ENCODE measurements at places on chromosomes 3 and 15.

- no peak for DNase-seq
Observed at GRCh38 chr15:83977992-83978391, 257.6 kb upstream of the GOLGA6L4 start.

- no peak for DNase-seq
Observed at GRCh38 chr15:38535491-38536200, 29.0 kb downstream of the RASGRP1 start.

GRCh38 chr15:96070636-96071035 is 259.9 kb upstream of the NR2F2 start:
- DNase-seq: no peak

GRCh38 chr3:115503394-115503793 is 119.9 kb upstream of the GAP43 start:
- DNase-seq: no peak

DNA sequence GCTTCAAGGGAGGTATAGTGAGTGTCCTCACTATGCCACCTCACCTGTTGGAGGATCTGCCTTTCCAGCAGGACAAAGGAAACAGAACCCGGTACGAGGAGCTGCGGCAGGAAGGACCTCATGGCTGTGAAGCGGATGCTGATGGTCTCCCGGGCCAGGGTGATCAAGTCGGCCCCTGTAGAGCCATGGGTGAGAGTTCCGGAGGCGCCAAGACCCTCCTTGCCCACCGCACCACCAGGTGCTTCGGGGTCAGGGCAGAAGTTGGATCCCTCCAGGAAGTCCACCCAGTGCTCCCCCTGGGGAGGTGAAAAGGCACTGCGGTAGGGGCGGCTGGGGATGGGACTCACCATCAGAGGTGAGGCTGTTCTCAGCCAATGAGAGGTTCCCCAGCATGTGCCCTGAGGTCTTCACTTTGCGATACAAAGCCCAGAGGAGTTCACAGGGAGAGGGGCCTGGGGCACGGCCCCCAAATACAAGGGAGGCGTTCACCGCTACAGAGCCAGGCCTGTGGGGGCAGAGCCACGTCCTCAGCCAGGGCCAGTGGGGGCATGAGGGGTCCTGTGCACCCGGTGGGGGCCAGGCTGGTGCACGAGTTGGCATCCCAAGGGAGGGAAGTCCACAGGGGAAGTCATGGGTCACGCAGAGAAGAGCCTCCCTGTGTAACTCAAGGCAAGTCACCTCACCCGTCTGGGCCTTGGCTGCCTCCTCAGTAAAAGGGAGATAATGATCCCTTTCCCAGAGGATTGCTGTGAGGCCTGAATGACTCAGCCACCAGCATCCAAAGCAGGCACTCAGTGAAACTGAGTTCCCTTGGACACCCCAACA is 27.7 kb downstream of the C15orf39 start:
- no peak for DNase-seq

GRCh38 chr3:189474944-189475343 is 156.2 kb upstream of the TP63 start:
- DNase-seq: no peak

DNA sequence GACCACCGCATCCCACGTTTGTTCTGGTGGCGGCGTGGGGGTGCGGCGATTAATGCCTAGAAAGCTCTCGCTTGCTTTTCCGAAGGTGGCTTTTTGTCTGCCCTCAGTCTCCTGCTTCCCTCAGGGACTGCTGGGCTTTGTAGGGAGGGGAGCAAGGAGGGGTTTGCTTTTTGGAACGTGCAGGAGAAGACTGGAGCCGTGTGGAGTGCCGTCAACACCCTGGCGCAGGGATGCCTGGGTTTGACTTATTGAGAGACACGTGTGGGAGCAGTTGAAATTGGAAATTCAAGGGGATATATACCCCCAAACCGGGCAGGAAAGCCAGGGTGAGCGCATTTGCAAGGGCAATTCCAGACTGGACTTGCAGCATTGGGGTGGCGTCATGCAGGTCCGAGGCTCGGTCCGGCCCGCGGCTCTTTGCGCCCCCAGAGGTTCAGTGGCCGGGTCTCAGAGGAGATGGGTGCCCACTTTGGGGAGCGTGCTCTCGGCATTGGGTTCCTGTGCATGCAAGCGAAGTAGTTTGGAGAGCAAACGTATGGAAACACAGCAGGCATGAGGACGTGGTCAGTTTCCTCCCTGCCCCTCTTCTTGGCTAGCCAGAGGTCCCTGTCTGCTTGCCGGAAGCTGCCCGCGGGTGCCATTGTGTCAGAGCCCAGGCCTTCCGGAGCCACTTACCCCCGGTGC is 2.1 kb downstream of the EPHB1 start:
- DNase-seq: no peak

DNA sequence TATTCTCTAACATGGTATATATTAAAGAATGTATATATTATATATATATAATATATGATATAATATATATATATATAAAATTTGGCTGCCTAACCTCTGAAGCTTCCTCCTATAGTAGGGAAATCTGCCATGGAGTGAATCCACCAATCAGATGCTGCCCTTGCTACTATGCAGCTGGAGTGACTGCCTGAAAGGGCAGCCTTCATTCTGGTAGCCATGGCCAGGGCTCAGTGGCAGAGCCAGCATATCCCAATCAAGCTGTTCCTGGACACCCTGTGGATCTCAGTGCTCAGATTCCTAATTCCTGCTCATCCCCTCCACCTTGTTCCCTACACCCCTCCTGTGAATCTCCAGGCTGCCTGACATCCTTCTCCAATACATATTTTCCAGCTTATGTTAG is 2.2 kb upstream of the SH3GL3 start:
- no peak for DNase-seq

DNA sequence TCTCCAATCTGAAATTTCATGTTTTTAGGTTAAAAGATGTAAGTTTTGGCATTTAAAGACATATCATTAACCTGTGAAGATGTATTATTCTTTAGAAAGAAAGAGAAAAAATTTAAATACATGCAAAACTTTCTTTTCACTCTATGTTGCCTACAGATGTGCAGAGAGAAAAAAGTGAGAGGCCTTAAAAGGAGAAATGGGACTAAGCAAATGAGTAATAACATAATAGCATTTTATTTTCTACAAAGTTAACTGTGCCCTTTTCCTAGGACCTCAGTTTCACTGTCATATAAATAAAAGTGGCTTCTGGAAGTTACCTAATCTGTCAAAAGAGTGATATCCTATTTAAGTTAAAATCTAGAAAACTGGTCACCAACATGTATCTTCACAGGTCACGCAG is 16.1 kb downstream of the DAZL start:
- DNase-seq: no peak

DNA sequence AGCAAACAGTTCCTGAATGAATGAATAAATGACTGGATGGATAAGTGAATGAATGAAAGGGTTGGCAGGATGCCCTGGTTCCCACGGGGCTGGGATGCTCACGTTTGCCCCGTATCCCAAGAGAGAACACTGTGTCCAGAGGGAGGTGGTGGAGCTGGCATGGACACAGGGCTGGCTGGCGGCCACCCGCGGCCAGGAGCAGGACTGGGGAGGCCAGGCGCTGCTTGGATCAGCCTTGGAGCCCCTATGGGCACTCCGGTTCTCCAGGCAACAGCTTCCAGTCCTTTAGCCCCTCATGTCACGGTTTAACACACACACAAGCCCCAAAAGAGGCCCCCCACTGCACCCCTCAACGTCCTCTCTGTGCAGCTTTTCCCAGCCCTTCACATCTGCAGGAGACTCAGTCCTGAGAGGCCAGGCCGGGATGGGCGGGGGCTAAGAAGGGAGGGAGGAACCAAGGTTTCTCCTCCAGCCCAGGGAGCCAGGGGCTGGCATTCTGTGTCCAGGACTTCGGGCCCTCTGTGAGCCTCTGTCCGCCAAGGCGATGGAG is 86.0 kb upstream of the ALDH1L1 start:
- no peak for DNase-seq

GRCh38 chr3:157329551-157329950 is 107.1 kb upstream of the PTX3 start:
- no peak for DNase-seq

DNA sequence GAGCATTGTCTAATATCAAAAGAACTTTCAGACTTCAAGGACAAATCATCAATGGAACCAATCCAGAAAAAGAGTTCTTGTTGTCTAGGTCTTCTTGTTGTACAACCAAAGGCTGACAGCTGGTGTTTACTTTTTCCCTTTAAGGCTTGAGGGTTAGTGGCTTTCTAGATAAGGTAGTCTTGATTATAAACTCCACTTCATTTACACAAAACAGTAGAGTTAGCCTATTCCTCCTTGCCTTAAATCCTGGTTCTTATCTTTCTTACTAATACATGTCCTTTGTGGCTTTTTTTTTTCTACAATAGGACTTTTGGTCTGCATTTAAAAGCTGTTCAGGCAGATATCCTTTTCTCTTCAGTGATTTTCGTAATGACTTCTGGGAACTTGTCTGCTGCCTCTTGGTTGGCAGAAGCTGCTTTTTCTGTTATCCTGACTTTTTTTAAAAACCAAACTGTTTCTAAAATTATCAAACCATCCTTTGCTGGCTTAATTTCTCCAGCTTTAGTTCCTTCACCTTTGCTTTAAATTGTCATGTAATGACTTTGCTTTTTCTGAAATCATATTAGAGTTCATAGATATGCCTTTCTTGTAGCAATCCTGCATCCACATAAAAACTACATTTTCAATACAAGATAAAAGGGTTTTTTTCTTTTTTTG is 44.8 kb downstream of the STRIT1 start:
- no peak for DNase-seq

DNA sequence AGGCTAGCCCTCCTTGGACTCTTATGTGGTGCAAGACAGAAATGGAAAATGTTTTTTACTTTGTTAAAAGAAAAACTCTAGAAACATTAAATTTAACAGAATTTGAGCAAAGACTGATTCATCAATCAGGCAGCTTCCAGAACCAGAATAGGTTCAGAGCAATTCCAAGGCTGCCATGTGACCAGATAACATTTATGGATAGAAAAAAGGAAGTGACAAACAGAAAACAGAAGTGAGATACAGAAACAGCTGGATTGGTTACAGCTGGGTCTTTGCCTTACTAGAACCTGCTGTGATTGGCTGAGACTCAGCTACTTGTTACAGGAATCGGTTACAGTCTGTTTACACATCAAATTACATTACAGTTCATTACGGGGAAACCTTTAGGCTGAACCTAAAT is 22.5 kb upstream of the OTOL1 start:
- DNase-seq: no peak

- no peak for DNase-seq
Observed at GRCh38 chr15:80572337-80572736, 122.8 kb upstream of the ABHD17C start.

DNA sequence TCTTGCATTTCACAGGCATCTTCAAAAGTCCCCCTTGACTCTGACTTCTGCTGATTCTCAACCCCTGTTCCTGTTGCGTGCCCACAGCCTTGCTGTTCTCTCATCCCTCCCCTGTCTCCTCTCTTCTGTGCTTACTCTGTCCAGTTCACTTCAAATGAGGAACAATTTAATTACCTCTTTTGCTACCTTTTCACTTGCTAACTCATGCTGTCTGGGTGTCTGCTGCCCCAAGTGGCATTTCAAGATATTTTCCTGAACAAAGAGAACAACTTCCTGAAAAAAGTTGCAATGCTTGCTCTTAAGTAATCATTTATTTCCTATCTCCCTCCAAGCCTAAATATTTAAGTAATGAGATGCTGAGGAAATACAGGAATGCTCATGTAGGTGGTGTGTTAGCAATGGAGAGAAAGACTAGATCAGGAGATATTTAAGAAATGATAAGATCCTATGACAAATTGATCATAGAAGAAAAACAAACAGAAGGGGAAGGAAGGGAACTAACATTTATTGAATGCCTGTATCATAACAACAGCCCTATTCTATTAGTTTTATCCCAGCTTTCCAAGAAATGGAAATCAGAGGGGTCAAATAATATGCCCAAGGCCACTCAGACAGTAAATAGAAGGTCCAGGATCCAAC is 42.2 kb downstream of the SV2B start:
- DNase-seq: no peak

GRCh38 chr3:196054661-196055060 is 27.2 kb downstream of the TFRC start:
- DNase-seq: no peak

DNA sequence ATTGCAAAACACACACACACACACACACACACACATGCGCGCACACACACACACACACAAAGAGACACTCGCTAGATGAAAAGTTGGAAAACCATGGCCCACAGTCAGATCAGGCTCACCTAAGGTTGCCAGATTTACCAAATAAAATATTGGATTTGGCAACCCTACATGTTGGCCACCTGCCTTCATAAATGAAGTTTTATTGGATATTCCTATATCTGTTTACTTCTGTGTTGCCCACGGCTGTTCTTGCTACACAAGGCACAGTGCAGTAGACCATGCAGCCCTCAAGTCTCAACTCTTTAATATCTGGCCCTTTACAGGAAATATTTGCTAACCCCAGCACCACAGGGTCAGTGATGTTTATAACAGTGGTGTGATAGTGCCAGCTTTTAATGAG is 445.0 kb upstream of the PROK2 start:
- no peak for DNase-seq

- no peak for DNase-seq
Observed at GRCh38 chr3:132539681-132540080, 57.4 kb upstream of the ACKR4 start.

DNA sequence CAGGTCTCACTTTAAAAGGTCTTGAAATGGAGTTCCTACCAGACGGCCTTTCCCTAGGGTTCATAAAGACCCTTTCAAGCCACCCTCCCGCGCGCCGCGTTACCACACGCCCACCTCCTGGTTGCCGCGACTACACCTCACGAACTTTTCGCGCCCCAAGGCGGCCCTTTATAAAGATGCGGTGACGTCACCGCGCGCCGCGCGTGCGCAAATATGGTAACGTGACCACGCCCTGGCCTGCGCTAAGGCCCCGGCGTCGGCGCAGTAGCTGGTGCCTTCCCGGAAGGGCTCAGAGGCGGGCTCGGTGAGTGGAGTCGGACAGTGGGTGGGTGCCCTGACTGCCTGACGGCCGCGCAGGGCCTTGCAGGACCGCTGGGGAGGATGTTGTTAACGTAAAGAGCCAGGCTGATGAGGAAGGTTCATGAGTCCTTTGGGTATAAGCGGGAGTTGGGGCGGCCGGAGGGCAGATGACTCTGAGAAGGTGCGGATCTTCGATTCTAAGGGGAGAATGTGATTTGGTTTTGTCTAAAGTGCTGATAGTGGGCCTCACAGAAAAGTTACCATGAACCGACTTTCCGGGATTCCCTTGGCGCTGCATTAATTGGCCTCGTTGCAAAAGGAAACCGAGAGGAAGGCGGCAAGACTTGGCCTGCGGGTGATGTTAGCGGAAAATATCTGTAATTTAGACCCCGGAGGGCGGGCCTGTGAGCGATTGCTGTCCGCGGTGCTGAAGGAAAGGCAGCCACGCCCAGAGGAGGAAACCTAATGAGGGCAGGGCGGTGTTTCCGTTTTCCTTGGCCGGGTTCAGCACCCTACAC is 54.4 kb downstream of the FEZF2 start:
- peak; percentile 72 for DNase-seq

All from H4 (cell line).